ENCODE measurements at places on chromosomes 2 and 18. TPM values are rescaled to one million over a fixed set of nuclear protein-coding genes. Genes with fewer than 3 reads are reported as not detected.

Gene STEAP3
- 0.19 TPM for total RNA-seq

Gene STARD6
- total RNA-seq, result not detected

Gene CNDP1
- not detected for total RNA-seq

DNA sequence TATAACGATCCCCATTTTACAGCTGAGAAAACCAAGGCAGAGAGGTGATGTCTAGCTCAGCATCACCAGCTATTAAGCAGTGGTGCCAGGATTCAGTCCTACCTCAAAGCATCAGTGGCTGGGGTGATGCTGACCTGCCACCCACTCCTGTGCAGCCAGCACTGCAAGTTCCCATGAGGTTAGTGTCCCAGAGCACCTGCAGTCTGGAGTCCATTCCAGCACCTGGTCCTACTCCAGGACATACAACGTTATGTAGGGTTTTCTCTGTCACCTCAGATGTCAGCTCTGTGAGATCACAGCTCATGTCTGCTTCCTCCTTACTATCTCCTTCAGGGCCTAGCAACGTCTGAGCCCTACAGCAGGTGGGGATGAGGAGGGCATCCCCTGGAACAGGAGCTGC lies 328.0 kb upstream of the HS6ST1 start:
- peaks cover 2% of the 10 kb centered on the region for H3K4me1 ChIP-seq
- no peak for DNase-seq
- H3K27ac ChIP-seq, result no peak overlapping the region
- H3K36me3 ChIP-seq, result no peaks in the 10 kb centered on the region
- peaks cover 31% of the 10 kb centered on the region for H3K27me3 ChIP-seq
- H3K4me3 ChIP-seq, result no peak overlapping the region

DNA sequence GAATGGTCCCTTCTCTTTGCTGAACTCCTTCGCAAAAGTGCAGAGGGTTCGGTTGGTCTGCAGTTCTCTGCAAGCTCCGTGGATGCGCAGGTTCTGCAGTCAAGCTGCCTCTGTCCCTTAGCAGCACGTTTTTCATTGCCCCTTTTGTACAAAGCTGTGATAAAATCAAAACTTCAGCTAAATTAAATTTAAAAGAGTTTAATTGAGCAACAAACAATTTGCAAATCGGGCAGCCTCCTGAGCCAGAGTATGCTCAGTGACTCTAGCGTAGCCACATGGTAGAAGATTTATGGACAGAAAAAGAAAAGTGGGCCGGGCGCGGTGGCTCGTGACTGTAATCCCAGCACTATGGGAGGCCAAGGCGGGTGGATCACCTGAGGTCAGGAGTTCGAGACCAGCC lies 18.8 kb downstream of the TSN start:
- H3K36me3 ChIP-seq, result peaks cover 1% of the 10 kb centered on the region
- no peak overlapping the region for H3K4me3 ChIP-seq
- no peak overlapping the region for H3K27ac ChIP-seq
- H3K27me3 ChIP-seq, result no peaks in the 10 kb centered on the region
- H3K4me1 ChIP-seq, result no peaks in the 10 kb centered on the region

All from activated naive CD8-positive, alpha-beta T cell treated with anti-CD3 and anti-CD28 coated beads, Interleukin-2, amount 10 ng/mL, durations not matched to agents 7 days and 5 days (primary cell).